ENCODE measurements at places on chromosomes 3 and 15.

DNA sequence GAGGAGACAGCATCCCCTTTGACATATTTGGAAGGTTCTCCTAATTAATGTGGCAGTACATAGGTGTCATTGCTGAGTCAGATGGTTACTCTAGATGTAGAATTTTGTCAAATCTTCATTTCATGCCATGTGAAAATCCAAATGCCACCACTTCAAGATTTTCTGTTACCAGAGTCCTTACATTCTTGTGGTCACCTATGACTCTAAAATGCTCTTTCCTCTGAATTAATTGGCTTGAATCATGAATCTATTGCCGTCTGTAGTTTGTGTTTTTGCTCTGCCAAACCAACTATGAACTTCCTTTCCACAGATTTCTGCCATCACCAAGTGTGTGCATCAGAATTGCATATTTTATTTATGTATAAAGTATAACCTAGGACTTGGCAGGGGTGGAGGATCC lies 269.4 kb upstream of the ZPLD1 start:
- no peak for DNase-seq

GRCh38 chr15:40591389-40591788 lies 2.7 kb upstream of the KNL1 start:
- DNase-seq, result no peak

DNA sequence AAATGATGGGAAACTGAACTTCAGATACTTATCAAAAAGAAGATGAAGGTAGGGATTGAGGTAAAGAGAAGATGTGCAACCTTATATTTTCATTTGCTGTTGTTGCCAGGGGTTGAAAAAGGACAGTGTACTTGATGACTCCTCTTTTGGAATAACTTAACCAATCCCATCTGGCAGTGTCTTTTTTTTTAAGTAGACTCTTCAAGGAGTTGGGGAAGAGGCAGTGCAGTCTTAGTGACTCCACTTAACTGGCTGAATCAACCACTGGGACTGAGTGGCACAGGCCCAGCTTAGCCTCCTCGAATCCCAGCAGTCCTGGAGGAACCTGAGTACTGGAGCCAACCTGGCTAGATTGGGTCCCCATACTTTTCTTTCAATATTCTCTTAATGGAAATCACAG lies 27.3 kb upstream of the FILIP1L start:
- DNase-seq, result no peak

DNA sequence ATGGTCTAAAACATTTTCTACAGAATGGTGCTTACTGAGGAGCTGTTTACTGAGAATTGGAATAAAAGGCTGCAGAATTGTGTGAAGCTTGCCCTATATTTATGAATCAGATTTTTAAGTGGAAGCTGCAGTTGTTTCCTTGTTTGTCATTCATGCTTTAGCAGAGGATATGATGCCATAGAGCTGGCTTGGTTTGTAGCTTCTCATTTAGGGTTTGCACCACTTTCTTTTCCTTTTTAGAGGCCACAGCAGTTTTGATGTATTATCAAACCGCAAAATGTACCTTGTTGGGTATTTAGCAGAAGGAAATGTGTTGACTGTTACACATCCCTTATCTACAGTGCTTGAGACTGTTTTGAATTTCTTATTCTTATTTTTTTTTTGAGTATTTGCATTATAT lies 66.2 kb downstream of the RASA2 start:
- no peak for DNase-seq

- DNase-seq, result no peak
These were observed 29.1 kb upstream of the ST6GAL1 start for GRCh38 chr3:186901135-186901734.

GRCh38 chr15:70876011-70876410 lies 16.2 kb downstream of the THAP10 start:
- DNase-seq, result no peak

Data from NB4 (cell line).